ENCODE measurements at places on chromosomes 1 and 21.

GRCh38 chr1:27646676-27647075, 11.7 kb upstream of the FGR start:
- no peaks in the 10 kb centered on the region for H3K27me3 ChIP-seq
- no peak overlapping the region for H3K4me3 ChIP-seq
- DNase-seq, result no peak
- no peak overlapping the region for H3K27ac ChIP-seq

DNA sequence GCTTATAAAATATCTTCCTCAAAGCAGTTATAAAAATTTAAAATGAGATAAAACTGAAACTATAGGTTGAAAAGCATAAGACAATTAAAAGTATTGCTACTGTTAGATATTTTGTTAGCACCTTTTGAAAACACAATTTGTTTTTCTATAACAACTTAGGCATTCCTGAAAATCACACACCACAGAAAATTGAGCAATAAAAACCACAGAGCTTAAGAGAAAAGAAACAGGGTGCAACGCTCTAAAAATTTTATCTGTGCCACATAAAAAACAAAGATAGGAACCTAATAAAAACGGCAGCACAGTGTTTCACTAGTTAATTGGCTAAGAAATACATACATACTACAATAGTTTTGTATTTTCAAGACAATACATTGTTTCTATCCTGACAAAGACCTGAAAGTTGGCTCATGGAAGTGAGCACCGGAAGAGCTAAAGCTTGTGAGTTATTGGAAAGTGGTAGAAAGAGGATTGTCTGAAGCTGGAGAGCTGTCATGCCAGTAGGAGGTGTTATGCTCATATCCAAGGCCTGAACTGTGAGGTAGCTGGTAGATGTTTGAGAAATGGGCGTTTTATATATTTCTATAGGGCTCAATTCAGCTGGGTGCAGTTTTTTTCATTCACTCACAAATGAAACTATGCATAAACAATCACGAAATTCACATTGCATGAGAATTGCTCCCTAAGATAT, 45.8 kb downstream of the RGS7 start:
- no peaks in the 10 kb centered on the region for H3K36me3 ChIP-seq
- H3K27ac ChIP-seq, result no peak overlapping the region
- H3K27me3 ChIP-seq, result no peaks in the 10 kb centered on the region
- no peak overlapping the region for H3K4me3 ChIP-seq
- DNase-seq, result no peak

GRCh38 chr21:42209801-42210479, 9.0 kb upstream of the ABCG1 start:
- no peaks in the 10 kb centered on the region for H3K4me1 ChIP-seq
- H3K4me3 ChIP-seq, result no peak overlapping the region
- H3K27ac ChIP-seq, result no peak overlapping the region

DNA sequence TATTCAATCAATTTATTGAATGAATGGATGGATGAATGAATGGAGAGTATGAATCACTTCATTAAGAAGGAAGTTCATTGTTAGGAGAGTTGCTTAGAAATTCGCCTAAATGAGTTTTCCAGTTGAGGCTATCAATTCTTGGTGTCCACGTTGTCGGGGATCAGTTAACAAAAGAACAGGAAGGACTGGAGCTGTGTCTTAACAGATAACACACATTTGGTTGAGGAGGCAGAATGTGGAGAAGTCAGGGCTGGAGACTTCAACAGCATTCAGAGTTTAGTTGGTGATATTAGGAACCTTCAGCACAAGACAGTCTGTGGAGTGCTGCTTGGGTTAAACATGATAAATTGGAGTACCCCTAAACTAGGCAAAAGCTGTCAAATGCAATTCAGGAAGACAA, 33.7 kb downstream of the ZBTB18 start:
- H3K27ac ChIP-seq, result no peak overlapping the region
- H3K36me3 ChIP-seq, result no peaks in the 10 kb centered on the region
- DNase-seq, result no peak
- peaks cover 4% of the 10 kb centered on the region for H3K4me1 ChIP-seq

DNA sequence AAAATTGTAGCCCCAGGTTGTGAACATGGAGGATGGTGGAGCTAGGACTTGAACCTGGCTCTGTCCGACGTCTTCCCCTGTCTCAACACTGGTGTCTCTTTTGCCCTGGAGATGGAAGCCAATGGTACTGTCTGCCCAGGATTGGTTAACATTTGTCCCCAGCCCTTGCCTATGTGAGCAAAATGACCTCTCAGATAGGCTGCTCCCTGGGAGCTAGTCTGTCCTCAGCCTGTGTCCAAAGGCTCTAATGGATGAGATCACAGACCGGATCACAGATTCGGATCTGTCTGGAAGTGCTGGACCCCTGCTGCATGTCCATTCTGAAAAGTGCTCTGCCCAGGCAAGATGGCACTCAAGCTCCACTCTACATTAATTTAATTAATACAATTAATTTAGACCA, 394.4 kb upstream of the VAMP3 start:
- DNase-seq, result no peak
- H3K4me1 ChIP-seq, result no peaks in the 10 kb centered on the region
- H3K36me3 ChIP-seq, result no peaks in the 10 kb centered on the region
- H3K4me3 ChIP-seq, result no peak overlapping the region
- H3K27me3 ChIP-seq, result no peaks in the 10 kb centered on the region

- H3K36me3 ChIP-seq, result no peaks in the 10 kb centered on the region
- H3K4me1 ChIP-seq, result peaks cover 10% of the 10 kb centered on the region
- H3K4me3 ChIP-seq, result no peak overlapping the region
These were observed 66.6 kb downstream of the MAN1C1 start for GRCh38 chr1:25683177-25683576.

DNA sequence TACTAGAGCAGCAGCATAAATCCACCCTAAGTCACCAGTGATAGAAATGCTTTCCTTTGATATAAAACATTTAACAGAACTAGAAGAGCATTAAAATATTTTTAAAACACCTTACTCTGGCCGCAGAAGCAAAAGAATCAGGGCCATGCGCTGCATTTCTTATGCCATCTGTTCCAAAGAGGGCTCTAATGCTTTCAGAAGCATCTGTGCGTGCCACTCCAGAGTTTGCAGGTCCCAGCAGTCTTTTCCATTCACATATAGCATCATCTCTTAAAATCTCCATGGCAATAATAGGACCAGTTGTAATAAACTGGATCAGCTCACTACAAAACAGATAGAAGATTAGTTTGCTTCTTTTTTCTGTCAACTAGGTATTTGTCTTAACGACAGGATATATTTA, 69.2 kb downstream of the NME7 start:
- H3K27me3 ChIP-seq, result no peaks in the 10 kb centered on the region
- H3K4me1 ChIP-seq, result no peaks in the 10 kb centered on the region
- DNase-seq, result no peak

- peaks cover 7% of the 10 kb centered on the region for H3K4me1 ChIP-seq
- no peak overlapping the region for H3K4me3 ChIP-seq
- no peaks in the 10 kb centered on the region for H3K27me3 ChIP-seq
- peak overlapping the region; percentile 47 for H3K27ac ChIP-seq
- DNase-seq, result no peak
These were observed 15.0 kb upstream of the IFNGR2 start for GRCh38 chr21:33388188-33388587.

DNA sequence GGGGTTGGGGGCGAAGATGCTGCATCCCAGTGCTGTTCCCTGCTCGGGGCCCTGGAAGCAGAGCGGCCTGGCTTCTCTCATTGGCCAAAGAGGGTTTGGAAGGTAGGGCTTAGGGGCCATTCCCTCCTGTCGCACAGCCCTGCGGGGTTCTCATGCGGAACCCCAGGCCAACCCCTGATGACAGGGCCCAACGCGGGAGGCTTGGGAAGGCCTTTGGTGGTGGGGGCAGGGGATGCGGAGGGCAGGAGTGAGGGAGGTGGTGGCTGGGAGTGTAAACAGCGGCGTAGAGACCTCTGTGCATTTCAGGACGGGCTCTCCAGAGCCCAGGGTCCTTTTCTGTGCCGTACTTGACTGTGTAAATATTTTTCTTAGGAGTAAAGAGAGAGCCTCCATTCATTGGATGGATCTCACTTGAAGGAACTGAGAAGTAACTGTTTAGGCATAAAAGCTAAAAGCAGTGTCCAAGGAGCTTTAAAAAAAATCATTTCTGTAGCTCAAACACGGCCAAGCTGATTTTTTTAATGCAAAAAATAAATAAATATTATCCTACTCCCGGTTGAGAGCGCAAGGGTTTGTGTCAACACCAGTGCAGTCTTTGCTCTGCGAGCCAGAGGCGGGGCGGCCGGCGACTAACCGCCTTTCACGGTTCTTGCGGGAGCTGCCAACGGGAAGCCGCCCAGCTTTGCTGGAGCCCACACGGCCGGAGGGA, 169.1 kb downstream of the PRDM16 start:
- H3K4me1 ChIP-seq, result peaks cover 13% of the 10 kb centered on the region
- no peaks in the 10 kb centered on the region for H3K27me3 ChIP-seq
- H3K27ac ChIP-seq, result no peak overlapping the region
- H3K36me3 ChIP-seq, result no peaks in the 10 kb centered on the region

- H3K36me3 ChIP-seq, result no peaks in the 10 kb centered on the region
- no peaks in the 10 kb centered on the region for H3K27me3 ChIP-seq
- H3K4me1 ChIP-seq, result peaks cover 7% of the 10 kb centered on the region
These were observed 7.1 kb upstream of the PLPP3 start for GRCh38 chr1:56586502-56586901.

GRCh38 chr1:20431176-20431460, 54.9 kb downstream of the CAMK2N1 start:
- H3K4me3 ChIP-seq, result no peak overlapping the region
- no peaks in the 10 kb centered on the region for H3K4me1 ChIP-seq
- H3K27me3 ChIP-seq, result no peaks in the 10 kb centered on the region
- no peak for DNase-seq
- H3K36me3 ChIP-seq, result no peaks in the 10 kb centered on the region

DNA sequence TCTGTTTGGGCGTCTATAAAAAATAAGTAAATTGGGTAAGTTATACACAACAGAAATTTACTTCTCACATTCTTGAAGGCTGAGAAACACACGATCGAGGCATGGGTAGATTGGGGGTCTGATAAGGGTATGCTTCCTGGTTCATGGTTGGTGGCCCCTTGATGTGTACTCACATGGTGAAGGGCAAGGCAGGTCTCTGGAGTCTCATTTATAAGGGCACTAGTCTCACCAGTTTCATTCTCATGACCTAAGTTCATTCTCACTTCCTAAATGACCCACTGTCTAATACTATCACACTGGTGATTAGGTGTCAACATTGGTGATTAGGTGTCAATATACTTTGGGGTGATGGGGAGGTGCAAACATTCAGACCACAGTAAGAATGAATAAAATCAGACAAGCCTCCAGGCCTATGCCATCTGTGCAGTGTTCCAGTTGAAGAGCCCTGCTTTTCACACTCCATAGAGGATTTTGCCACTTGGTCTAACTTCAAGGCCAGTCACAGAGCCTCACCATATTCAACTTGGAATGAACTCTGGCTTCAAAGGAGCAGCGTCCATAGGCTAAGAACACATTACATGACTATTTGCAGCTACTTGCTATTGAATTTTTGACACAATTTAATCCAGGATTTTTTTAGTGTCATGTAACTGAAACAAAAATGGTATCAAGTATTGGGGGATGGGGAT, 2.5 kb upstream of the GBP4 start:
- H3K4me1 ChIP-seq, result peaks cover 11% of the 10 kb centered on the region

GRCh38 chr21:31449921-31450535, 106.0 kb upstream of the TIAM1 start:
- H3K4me1 ChIP-seq, result no peaks in the 10 kb centered on the region
- no peak for DNase-seq
- no peak overlapping the region for H3K27ac ChIP-seq
- H3K4me3 ChIP-seq, result no peak overlapping the region
